ENCODE measurements at places on chromosomes 1 and 21.

- no peak for DNase-seq
Observed at GRCh38 chr21:16644685-16645084, 868.2 kb upstream of the CXADR start.

DNA sequence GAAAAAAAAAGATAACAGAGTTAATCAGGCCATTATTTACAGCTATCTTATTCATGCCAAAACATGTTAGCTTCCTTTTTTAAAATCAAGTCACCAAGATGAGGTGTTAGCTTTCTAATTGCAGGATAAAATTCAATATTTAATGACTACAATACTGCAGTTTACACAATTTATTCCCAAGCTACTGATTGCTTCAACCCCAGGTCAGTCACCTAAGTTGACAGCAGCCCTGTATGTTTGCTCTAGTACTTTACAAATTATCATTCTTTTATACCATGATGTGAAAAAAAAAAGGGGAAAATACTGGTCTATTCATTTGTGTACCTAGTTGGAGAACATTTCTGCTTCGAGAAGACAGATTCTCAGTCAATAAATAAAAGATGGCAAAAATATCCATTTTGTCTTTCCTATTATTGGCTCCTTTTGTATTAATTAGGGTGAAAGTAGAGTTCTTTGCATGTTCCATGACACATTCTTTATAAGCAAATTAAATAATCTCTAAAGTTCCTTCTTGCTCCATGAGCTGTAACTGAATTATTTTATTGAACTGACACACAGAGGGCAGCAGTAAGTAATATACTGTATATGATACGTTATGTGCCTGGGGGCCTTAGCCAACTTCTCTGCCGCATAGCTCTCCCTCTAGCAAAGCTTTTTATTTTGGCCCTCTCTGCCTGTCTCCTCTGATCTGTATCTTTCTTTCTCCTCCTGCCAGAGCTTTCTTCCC lies 48.0 kb downstream of the DIPK1A start:
- no peak for DNase-seq

DNA sequence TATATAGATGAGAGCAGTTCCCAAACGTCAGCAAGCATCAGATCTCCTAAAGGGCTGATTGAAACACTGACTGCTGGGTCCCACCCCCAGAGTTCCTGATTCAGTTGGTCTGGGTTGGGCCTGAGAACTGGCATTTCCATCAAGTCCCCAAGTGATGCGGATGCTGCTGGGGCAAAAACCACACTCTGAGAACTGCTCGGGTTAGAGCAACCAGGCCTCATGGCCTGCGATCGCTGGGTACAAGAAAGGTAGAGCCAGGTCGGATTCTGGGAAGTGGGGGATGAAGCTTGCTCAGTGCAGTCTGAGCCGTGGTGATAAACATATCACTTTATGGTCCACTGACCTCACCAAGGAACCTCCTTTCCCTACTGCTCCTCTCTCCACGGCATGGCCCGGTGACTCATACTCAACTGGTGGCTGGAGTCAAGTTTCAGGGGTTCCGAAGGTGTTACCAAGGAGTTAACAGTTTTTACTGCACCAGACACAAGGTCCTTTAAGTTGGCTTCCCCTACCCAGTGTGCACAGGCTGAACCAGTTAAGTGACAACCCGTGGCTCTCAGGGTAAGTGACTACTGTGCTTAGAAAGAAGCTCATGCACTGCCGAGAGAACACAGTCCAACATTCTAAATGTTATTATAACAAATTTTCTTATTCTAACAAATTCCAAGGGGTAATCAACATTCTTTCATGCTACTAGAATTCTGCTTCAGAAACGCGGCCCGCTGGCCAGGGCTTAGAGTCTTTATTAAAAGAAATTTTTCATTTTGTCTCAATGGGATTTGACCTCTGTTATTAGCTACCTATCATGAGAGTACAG lies 153.5 kb downstream of the TGFBR3 start:
- no peak for DNase-seq

DNA sequence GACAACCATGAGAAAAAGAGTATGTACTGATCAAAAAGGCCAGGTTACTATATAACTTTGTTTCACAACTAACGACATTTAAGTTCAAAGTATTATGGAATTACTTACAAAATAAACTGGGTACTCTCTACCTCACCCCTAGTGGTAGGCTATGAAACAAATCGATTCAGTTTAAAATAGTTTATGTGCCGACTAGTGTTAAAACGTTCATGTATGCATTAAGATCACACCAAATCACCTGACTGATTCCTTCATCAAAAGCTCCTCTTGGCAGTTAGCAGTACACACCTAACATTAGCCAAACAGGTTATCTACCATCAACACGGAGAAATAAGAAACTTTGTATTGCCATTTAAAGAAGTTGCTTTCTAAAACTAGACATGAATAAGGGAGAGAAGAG lies 137.1 kb downstream of the AKT3 start:
- no peak for DNase-seq

DNA sequence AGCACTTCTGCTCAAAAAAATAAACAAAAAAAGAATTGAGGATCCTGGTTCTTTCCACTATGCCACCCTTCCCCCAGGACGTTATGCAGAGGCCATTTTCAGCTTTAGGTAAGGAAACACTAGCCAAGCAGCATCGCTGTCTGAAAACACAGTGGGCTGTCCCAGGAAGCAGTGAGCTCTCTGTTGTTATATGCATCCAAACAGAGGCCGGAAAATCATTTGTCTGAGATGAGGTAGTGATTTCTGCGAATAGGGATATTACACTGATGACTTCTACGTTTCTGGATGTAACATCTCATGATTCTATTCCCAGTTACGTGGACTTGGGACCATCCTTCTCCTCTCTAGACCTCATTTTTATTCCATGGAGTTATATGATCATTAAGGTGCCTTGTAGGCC lies 137.2 kb downstream of the OMA1 start:
- no peak for DNase-seq

GRCh38 chr1:163897412-163898155 lies 575.8 kb downstream of the NUF2 start:
- no peak for DNase-seq

DNA sequence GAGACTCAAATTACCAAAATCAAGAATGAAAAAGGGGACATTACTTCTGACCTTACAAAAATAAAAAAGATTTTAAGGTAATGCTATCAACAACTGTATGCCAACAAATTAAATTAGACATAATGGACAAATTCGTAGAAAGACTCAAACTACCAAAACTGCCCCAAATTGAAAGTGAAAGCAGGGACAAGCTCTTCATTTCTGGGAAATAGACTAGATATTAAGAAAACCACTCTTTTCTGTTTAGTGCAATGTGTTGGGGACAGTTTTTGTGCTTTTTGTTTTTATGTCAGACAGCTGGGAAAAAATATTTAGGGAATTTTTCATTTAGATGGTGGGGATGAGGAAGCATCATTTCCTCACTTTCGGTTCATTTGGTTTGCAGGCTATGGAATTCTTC lies 4.9 kb upstream of the GBP1 start:
- no peak for DNase-seq

DNA sequence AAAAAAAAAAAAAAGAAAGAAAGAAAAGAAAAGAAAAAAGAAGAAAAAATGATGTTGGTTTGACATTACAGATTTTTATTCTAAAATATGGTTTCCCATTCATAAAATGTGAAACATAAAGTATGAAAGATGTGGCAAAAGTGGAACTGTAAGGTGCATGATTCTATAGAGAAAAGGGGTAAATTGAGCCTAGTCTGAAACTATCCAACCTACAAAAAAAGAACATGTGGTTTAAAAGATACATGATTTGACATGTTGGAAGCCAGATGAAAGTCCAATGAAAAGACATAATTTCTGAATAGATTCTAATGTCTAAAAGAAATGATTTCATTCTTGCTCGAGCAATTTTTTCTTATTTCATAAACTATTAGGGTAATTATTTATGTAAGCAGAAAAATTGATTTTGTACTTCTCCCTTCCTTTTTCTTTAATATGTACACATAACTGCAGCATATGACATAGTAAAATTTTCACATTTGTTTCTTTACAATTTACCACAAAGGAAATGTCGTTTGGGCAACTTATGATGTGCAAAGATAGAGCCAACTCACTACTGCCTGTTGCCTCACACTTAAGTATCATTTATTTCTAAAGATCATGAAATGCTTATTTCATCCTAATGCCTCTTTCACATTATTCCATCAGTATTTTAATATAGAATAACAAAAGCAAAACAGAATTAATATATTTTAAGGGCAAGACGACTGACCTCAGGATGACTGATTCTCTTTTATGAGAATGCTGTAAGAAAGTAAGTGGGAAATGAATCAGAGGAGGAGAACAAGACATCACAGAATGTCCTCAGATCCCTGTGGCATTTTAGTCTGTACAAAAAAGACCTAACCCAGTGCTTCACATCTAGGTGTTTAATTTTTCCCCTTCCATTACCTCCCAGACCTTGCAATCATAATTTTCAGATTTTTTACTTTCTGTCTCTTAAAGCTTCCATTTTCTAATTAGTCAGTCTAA lies 165.8 kb upstream of the HMCN1 start:
- DNase-seq: no peak

GRCh38 chr1:92820551-92820950 lies 11.3 kb upstream of the RPL5 start:
- DNase-seq: no peak

- no peak for DNase-seq
Observed at GRCh38 chr1:155199792-155200191, 7.9 kb downstream of the THBS3 start.

DNA sequence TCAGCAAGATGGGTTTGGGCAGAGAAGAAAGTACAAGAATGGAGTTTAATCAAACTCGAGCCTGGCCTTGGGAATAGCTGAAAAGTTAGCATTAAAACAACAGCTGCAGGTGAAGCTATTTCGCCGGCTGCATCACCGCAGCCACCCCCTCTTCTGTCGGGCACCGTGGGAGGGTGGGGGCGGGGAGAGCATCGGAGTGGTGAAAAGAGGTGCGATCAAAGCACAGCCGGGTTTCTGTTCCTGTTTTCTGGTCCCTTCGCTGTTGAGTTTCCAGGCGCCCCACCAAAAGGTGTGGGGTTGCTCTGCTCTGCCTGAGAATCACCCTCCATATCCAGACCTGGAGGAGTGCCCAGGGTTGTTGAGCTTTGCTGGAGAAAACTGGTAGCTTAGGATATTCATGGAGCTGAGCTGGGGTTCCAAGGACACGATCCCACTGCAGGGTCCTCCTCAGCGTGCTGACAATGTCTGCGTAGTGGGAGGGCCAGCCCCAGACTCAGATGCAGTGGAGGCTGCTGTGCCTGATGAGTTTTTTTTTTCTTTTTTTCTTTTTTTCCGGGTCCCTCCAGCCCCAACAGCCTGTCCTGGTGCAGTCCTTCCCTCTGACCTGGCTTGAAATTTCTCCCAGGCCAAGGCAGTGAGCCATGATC lies 127.5 kb upstream of the C1orf174 start:
- no peak for DNase-seq

GRCh38 chr1:78688697-78689096 lies 39.1 kb downstream of the IFI44 start:
- DNase-seq: no peak

GRCh38 chr1:19442154-19443096 lies 42.9 kb downstream of the CAPZB start:
- no peak for DNase-seq

GRCh38 chr1:243254233-243254926 lies 701 bp downstream of the CEP170 start:
- peak; percentile 32 for DNase-seq

DNA sequence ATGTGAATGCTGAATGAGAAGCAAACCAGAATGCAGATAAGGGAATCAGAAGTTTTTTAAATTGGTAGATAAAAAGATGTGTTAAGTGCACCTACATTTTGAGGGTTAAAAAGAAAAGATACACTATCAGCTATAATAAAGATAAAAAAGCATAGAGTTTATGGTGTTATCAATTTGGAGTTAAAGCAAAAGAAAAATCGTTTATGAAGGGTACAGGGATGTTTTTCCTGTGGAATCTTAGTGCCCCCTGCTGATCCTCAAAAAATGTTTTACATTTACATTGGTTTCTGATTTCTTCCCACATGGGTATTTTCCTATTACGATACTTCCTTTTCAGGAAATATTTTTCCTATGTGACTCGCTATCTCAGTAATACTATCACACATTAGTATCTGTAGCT lies 293.5 kb downstream of the MRPL39 start:
- no peak for DNase-seq

DNA sequence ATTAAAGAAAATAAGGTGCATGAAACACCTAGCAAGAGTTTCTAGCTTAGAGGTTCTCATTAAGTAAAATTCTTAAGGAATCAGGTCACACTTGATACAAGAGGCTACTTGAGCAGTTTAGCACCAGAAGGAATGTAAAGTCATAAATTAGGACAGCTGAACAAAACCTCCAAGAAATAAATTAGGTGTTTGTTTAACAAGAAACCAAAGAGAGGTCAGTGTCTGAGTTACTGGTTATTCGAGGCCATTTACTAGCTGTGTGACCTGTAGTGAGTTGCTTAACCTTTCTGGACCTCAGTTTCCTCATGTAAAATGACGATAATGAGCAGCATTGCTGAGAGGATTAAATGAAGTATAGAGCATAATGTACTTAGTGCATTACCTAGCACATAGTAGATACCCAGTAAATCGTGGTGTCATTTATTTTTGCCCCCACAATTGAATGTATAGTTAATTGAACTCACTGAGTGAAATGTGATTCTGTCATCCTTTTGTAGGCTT lies 908 bp upstream of the ELK4 start:
- DNase-seq: no peak

DNA sequence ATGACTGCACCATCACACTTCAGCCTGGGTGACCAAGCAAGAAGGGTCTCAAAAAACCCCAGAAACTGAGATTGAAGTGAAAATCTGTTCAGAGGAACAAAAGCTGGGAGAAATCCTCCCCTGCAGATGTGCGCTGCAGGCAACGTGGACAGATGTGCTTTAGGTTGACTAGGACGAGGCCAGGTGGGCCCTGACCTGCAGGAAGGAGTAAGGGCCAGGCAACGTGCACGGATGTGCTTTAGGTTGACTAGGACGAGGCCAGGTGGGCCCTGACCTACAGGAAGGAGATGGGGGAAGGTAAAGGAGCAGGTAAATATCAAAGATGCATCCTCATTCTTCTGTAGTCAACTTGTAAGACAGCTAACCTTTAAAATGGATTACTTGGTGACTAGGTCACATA lies 2.5 kb upstream of the KRTAP12-1 start:
- no peak for DNase-seq

DNA sequence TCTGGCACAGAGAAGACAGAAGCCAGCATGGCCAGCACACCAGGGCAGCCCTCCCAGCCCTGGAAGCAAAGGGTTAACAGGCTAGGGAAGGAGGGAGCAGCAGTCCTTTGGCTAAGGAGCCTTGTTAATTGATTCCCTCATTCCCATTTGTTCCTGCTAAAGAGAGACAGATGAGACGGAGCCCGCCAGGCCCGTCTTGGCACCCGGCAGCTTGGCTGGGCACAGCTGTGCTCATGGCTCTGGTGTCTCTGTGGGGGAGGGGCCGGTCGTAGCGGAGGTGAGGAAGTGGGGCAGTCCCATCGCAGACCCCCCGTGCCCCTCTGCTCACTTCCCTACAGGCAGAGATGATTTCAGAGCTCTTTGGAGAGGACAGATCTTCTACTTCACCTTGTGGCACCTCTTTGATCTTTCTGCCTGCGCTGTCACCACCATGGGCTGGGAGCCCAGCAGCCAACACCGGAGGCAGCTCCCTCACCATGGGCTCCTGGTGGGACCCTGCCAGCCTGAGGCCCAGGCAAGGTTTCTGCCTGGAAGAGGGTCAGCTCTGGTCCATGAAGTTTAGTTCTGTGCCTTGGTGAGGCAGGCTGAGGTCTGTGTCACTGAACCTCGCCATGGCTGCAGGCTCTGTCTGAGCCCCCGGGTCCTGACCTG lies 38.0 kb downstream of the FOXO6 start:
- peak; percentile 18 for DNase-seq

Measured in anterior cingulate cortex (tissue), 58 donors.